ENCODE measurements at places on chromosomes 16 and 17.
A peak's percentile ranks its signal among the peaks of the same experiment; 100 is the strongest.

- DNase-seq, result no peak
These were observed 4.3 kb downstream of the TUBG1 start for GRCh38 chr17:42613699-42614295.

- DNase-seq, result no peak
These were observed 17.8 kb downstream of the USP31 start for GRCh38 chr16:23131436-23131835.

DNA sequence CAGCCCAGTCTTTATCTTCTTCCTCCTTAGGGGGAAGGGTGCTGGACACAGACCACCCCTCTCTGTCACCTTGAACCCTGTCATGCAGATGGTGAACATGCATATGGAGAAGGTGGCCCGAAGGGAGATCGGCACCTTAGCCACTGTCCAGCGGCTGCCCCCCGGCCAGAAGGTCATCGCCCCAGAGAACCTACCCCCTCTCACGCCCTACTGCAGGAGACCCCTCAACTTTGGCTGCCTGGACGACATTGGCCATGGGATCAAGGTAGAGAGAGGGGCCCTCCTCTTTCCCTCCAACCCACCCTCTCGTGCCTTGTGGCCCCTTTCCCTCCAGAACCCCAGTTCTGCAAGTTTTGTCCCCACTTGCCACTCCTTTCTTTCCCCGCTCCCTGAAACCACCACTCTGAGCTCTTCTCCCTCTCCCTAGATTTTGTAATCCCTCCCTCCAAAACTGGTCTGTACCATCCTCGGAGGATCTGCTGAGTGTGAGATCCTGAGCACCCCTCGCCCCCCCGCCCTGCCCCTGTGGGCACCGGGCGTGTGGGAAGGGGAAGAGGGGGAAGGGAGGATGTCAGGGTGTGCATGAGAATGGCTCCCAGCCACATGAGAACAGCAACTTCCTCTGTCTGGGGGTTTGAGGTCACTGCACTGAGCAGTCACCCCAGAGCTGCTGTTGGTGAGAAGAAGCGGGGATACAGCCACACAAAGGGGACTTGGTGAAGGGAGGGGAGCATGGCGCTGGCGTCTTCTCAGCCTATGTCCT is 7.3 kb downstream of the ABI3 start:
- DNase-seq, result peak; percentile 55

GRCh38 chr17:74815550-74816370 is 39.6 kb upstream of the NAT9 start:
- DNase-seq, result no peak

DNA sequence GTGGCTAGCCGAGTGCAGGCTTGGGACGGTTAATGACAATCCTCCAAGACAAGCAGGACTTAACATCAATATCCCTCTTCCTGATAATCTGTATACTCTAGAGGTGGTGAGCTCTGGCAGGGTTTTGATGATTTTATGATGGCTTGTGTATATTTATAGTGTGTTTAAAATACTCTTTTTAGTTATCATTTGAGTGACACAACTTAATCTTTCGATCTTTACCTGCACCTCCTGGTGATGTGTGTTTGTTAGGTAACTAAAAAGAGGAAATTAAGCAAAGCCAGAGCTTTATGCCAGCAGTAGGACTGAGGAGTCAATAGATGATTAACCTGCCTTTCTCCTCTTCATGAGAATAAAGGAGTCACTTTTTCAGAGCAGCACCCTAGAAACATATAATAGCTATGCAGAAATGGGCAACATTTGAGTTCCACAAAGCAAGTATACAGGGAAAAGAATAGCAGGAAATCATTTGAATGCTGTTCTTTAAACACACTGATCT is 210.5 kb downstream of the IRX3 start:
- DNase-seq, result no peak

DNA sequence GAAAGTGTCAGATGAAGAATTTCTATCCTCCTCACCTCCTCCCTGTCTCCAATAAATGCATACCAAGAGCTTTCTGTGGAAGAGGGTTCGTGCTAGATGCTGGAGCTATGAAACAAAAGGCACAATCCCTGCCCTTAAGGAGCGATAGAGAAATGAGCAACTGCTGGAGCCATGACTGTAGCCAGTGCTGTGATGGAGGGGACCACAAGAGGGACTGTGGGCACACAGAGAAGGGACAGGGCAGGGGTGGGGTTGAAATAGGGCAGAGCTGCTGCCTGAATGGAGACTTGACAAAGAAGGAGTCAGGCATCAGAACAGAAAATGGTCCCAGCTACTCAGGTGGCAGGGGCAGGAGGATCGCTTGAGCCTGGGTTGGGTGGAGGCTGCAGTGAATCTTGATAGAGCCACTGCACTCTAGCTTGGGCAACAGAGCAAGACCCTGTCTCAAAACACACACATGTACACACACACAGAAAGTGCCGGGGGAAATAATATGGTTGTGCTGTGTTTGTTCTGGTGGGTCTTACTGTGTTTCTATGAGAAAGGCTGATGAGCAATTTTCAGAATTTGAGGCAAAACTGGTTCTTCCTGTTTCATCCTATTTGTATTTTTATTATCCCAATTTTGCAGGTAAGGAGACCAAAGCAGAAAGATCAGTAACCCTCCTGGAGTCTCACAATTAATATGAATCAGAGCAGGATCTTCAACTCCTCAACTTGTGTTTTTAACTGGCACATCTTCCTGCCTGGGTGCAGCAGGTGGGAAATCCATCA is 16.5 kb downstream of the TMEM98 start:
- no peak for DNase-seq

All from stimulated activated CD8-positive, alpha-beta memory T cell treated with anti-CD3 and anti-CD28 coated beads, Interleukin-15, amount 100 ng/mL, for 4 hours (primary cell).